Stimulated activated CD4-positive, alpha-beta T cell treated with anti-CD3 and anti-CD28 coated beads, Interleukin-15, amount 100 ng/mL, for 1 hour (primary cell): ENCODE measurements at places on chromosomes 4 and X.

DNA sequence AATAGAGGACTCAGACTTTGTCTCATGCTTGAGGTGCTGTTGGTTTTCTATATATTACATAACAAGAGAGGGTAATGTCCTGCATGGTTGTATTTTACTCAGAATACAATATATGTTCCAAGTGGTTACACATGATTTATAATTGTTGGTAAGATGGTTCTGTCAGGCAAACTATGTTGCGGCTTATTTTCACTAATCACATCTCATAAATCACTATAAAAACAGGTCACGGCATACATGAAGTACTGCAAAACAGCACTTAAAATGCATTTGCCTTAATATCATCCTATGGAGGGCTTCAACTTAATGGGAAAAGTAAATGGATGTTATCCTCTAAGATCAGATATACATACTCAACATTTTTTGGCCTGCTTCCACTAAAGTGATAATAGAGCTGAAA, 246.0 kb upstream of the ARSJ start:
- no peak for DNase-seq

- DNase-seq: no peak
These were observed 194.6 kb upstream of the FTHL17 start for GRCh38 chrX:31266203-31267076.

DNA sequence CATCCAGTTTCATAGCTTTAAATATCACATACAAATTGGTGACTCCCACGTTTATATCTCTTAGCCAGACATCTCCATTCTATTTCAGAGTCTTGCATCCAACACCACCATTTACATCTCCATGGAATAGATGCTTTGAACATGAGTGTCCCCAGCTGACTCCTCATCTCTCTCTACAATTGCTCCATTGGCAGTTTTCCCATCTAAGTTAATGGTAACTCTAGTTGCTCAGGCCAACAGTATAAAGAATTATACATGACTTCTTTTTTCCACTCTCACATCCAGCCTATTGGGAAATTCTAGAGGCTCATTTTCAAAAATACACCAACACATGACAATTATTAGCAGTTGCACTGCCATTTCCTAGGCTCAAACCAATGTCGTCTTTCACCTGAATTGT, 388.2 kb downstream of the STIM2 start:
- no peak for DNase-seq

DNA sequence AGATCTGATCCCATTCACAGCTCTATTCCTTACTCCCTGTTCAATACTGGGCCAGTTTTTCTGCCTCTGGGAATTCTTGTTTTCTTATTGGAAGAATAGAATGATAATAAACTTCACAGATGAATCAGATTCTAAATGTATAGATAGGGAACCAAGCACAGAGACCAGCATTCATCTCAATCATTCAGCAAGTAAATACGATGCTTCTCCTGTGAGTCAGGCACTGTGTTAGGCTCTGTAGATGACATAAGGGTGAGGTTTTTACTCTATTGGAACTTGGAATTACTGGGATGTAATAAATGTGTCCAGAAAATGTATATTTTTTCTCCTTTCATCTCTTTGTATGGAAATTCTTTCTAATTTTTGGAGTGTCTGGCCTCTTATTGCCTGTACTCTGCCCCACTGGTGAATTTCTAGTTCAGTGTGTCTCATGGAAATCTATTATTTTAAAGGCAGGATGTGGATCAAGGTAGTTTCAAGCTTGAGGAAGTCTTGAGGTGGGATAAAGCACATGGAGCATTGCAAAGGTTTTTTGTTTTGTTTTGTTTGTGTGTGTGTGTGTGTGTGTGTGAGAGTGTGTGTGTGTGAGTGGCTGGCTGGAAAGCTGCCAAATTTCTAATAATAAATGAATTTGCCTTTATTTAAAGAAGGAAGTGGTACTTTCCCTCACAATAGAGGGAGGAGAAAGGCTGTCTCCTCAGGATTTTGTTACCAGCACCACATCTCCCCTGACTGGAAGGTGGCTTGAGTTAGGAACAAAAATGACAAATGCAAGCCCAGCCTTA, 117.9 kb upstream of the HS3ST1 start:
- no peak for DNase-seq

DNA sequence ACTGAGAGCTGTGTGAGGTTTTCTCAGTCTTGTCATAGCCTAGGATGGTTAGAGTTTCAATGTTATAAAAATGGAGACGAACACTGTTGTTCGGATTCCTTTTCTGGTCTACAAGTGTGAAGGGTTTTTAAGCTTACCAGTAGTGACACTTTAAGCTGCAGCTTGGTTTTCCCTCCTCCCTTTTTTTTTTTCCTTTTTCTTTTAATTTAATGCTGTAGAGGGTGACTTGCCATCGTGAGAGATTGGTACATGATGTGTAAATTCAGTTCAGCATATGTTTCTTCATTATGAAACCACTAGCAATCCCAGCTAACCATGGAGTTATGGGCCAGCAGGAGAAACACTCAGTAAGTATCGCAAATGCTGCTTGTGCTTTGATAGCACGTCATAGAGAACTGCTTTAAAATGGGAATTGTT, 165.0 kb downstream of the RAPGEF2 start:
- DNase-seq: no peak

DNA sequence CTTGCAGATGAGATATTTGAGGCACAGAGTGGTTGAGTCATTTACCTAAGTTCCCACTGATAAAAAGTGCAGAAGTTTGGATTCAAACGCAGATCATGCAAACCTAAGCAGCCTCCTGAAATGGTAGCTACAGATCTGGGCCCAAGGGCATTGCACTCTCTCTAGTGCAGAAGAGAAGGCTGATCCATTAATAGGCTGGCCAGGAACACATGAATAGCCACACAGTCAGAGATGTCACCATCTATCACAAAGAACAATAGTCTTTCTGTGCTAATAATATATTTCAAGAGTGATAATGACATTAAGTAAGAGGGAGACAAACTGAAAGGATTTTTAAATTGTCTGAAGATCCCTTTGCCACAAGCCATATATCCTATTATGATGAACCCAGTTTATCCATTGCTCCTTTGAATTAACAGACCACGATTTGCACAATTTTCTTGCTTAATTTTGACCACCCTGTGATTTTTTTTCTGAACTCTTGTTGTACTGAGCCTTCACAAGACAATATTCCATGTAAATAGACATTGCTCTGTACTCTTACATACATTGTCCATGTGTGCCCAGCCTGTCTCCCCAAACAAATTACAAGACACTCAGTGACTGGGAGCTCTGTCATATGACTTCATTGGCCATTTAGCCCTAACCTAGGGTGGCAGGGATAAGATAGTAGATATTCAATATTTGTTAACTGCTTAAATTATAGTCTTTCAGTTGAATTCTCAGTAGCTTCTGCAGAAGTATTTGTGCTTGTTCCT, 112.4 kb upstream of the RBPJ start:
- DNase-seq: no peak

- DNase-seq: no peak
These were observed 100.9 kb upstream of the AFAP1 start for GRCh38 chr4:8040607-8041006.

GRCh38 chr4:17182888-17183287, 284.4 kb upstream of the LDB2 start:
- no peak for DNase-seq

- DNase-seq: no peak
These were observed 36.5 kb upstream of the GLRA3 start for GRCh38 chr4:174865418-174865985.

GRCh38 chr4:150961566-150961965, 53.5 kb downstream of the LRBA start:
- DNase-seq: no peak

GRCh38 chr4:185127021-185127925, 15.8 kb upstream of the SLC25A4 start:
- no peak for DNase-seq

GRCh38 chr4:82104578-82104977, 269.2 kb downstream of the HNRNPD start:
- no peak for DNase-seq

GRCh38 chr4:98937986-98938720, 9.2 kb upstream of the EIF4E start:
- no peak for DNase-seq

DNA sequence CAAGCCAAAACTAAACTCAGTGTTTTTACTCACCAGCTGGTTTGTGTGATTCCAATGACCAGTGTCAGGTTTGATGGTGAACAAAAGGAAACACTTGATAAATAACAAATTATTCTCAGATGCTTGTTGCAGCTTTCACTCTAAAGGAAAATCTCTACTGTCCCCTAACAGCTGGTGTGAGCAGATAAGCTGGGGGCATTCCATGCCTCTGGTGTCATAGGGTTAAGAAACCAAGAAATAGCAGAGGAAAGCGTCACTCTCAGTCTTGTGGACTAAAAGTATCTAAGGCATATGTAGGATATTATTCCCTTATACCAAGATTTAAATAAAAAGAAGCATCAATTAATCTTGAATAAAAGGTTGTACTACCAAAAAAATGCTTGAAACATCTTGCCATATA, 24.3 kb downstream of the TRPC5 start:
- DNase-seq: no peak
